CD14-positive monocyte (primary cell): ENCODE measurements at places on chromosomes 6 and 20.
A peak's percentile ranks its signal among the peaks of the same experiment; 100 is the strongest.

GRCh38 chr6:111624401-111625098 is 18.9 kb upstream of the TRAF3IP2 start:
- DNase-seq = no peak

GRCh38 chr6:6193221-6193745 is 127.2 kb downstream of the F13A1 start:
- DNase-seq = no peak

- DNase-seq = no peak
These were observed 178.4 kb upstream of the ARID1B start for GRCh38 chr6:156598855-156599180.

DNA sequence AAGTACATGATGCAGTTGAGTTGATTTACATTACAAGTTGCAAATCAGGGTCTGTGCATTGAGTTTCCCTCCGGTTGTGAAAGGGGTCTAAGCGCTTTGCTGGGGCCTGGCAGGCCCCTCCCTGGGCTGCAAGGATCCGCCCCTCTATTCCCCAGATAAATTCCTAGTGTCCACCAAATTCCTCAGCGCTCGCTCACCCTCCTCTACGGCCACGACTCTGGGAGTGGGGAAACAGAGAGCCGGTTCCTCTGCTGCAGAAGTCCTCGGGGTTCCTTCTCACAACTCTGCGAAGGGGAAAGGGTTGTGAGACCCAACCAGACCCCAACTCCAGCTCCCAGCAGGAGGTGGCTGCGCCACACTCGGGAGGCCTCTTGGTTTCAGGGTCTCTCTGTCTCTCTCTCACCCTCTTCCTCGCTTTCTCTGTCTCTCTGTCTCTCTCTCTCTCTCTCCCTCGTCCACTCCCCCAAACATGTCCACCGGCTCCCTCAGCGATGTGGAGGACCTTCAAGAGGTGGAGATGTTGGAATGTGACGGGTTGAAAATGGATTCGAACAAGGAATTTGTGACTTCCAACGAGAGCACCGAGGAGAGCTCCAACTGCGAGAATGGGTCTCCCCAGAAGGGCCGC is at the start of gene TCF21:
TSS of gene TCF21 (plus strand) at position 185 of the 628 bp plus-strand sequence. CDS start at position 470, 285 bp downstream.
- DNase-seq = no peak

- no peak for DNase-seq
These were observed 48.9 kb downstream of the RNASET2 start for GRCh38 chr6:166907373-166907841.

GRCh38 chr6:44452725-44453124 is 65.2 kb downstream of the CDC5L start:
- DNase-seq = no peak

DNA sequence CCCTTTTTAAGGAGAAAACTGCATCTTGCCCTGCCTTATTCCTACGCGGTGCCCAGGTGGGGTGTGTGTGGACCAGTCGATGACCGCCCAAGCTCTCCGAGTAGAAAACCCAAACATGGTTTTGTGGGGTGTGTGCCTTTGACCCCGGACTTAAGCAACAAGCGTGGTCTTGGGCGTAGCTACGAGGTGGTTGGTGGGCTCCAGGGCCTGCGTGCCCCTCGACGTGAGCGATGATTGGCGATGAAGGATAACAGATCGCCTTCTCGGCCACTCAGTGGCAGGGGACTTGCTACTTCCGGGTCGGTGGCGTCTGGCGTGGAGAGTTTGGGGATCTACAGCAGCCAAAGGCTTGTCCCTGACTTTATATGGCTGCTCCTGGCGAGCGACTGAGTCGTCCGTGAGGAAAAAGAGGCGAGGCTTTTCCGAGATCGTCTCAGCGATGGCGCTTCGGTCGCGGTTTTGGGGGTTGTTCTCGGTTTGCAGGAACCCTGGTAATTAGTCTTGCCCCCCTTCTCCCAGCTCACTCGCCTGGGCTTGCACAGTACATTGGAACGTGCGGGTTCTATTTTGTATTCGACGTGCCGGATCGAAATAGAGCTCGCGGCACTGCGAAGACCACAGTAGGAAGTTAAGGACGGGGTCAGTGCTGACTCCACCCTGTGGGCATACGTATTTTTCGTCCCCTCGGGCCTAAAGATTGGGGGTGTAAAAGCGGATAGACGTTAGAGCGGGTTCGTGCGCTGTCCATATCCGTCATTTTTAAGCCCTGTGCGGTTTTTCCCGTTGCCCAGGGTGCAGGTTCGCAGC is at the start of gene MRPL18:
TSS of gene MRPL18 (plus strand) at position 319 of the 807 bp plus-strand sequence. CDS start at position 440, 121 bp downstream.
- peak; percentile 86 for DNase-seq

DNA sequence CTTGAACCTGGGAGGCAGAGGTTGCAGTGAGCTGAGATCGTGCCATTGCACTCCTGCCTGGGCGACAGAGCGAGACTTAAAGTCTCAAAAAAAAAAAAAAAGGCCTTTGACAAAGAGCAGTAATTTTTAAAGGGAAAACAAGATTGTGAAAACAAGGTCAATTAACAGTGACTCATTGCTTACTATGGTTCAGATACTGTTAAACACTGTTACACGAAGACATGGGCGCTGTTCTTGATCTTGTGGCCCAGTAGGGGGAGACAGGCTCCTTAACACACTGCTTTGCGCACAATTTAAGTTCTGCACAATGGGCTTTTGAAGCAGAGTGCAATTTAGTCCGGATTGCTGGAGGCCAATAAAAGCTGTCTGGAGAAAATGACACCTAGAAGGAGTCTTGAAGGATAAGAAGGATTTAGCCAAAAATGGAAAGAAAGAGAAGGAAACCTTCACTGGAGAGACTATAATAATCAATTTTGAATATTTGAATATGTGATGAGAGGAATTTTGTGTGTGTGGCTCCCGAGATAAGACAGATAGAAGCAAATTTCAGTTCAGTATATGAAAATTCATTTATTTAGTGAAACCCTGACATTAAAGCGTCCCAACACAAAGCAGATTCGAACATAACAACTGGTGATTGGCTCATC is 6.0 kb upstream of the LATS1 start:
- DNase-seq = peak; percentile 81

- DNase-seq = peak; percentile 73
These were observed 67.0 kb upstream of the TNFAIP3 start for GRCh38 chr6:137799950-137800568.

DNA sequence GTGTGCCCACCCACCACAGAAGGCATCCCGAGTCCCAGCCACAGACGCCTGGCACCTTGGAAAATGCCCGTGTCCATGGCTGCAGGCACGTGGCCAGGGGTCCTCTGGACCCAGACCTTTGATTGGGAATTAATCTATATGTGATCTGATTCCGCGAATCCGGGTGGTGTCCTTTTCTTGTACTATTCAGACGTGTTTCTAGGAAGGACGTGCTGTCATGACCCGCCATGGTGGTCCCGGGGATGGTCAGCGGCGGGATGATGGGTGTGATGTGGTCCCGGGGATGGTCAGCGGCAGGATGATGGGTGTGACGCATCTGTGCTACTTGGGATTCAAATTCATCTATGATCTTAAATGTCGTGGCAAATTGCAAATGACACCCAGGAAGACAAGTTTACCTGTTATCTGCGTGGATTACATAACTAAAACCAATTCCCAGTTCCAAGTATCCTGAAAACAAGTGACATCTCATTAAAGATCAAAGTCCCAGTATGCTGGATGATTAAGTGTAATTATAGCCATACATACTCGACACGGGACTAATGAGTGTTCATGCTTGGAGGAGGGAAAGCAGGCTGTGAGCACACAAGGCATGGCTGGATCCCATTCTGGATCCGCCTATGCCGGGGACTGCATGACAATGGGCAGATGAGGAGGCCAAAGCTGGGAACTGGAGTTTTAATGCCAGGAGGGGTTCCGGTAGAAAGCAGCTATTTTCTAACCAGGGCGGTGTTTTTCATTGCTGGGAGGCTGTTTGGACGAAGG is 256.5 kb downstream of the TAF4 start:
- no peak for DNase-seq

DNA sequence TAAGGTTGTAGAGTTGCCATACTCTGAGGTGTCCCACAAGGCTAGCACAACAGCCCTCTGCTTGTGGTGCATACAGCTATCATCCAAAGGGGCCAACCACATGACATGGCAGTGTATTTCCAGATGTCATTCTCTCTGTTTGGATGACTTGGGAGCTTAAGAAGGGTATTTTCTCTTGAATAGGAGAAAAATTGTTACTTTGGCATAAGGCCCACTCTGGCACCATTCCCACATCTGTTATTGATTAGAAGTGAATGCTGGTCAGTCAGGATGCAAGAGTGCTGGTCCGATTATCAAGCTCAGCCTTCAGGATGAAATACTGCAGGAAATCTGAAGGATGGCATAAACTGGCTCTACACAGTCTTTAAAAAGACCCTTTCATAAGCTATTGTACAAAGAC is 83.6 kb upstream of the C20orf144 start:
- no peak for DNase-seq

DNA sequence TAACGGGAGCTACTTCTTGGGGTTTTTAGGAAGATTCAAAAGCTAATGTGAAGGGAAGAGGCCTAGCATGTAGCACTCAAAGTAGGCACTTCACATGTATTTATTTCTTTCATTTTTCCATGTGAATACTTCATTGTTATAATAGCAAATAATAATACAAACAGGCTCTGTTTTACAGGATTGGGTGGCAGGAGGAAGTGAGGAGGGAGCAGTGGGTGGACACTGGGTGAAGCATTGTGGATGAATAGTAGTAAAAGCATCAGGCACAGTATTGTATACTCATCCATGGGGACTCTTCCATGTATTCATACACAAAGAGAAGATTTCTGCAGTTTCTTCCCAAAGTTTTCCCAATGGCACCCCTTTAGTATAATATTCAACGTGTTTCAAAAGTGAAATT is 38.4 kb upstream of the SNRPB2 start:
- DNase-seq = no peak

DNA sequence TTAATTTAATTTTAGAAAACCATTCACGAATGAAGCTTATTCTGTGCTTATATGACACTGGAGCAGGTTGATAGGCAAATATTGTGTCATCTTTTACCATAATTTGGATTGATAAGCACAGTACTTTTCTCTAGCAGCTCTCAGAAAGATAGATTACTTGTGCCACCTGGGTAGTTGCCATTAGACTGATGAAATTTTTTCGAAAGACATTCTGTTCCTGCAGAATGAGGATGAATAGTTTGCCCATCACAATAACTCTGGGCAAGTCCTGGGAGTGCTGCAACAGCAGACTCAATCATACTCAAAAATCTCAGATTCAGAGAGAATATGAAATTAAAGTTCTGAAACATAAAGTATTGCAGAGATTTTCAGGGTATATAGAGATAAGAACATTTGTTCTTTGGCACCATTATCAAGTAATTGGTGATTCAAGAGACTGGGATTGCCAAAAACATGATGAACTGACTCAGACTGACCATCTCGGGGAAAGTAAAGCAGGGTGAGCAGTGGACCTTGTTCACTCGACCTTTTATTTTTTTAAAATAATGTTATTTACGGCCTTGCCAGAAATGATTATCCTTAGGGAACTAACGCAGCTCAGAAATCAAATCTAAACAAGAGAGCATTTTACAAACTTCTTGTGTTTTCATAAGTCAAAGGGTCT is 65.8 kb upstream of the PTCHD4 start:
- DNase-seq = no peak

DNA sequence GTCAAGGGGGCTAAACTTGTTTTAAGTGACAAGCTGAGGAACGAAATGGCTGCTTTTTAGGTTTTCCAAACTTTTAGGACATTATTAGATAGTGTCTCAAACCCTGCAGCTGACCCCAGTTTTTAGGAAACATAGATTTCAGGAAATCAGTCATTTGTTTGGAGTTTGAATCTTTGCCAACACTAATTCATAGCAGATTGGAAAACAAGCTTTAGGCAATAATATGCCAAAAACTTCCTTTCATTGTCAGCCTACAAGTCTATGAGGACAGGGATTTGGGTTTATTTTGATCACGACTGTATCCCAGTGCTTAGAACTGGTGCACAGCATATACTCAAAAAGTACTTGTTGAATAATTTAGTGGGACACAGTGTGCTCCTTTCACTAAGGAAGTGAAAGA is 123.2 kb downstream of the TINAG start:
- no peak for DNase-seq

DNA sequence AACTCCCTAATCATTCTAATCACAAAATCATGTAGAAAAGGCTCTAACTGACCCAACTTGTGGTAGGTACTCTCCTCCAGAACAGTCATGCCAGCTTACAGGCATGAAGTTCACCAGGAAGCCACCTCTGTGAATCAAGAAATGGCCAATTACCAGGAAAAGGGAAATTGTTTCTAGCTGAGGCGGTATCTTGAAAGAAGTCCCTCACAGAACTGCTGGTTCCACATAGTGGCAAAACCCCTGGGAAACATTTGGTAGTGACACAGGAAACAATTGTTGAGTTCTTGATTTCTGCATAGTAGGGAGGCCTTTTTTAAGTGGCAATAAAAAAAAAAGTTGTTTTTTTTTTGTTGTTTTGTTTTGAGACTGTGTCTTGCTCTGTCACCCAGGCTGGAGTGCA is 3.4 kb upstream of the ZHX3 start:
- no peak for DNase-seq

- DNase-seq = no peak
These were observed 14.9 kb downstream of the THBS2 start for GRCh38 chr6:169238766-169239165.

DNA sequence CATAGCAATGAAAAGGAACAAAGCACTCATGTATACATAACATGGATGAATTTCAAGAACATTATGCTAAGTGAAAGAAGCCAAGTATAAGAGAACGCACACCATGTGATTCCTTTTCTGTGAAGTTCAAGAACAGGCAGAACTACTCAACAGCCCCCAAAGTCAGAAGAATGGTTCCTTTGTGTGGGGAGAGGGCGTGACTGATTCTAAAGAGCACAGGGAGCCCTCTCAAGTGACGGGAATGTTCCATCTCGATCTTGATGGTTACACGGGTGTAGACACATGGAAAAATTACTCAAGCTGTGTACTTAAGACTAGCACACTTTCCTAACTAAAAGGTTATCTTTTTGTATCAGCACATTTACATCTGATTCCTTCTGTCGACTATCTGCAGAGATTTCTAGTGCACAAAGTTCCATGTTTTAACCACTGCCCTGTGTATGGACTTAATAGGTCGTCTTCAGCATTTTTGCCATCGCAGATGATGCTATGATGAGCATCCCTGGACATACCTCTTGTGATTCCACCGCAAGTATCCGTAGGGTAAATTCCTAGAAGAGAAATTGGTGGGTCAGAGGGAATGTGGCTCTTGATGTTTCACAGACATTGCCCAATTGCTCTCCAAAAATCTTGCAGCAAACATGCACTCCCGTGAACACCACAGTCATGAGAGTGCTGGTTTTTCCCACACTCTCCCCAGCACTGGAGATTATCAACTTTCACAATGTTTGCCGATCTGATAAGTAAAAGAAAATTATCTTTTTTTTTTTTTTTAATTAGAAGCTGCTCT is 279.3 kb downstream of the BMP7 start:
- no peak for DNase-seq

GRCh38 chr20:3669710-3670367 is 6.6 kb upstream of the GFRA4 start:
- no peak for DNase-seq

DNA sequence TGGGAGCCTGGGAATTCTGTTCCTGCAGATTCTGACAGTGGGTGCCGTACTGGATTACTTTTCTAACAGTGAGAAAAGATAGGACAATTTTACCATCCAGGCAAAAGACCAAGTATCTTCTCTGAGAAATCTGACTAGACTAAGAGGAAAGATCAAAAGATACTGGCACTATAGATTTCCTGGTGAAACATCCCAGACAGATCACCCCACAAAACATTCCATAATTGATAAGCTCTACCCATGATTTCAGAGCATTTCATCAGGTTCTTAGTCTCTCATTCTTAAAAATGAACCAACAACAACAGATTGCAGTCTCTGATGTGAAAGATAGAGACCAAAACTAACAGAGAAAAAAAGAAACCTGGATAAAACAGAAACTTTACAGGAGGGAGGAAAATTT is 13.6 kb upstream of the UBR2 start:
- no peak for DNase-seq

- no peak for DNase-seq
These were observed 41.1 kb upstream of the ZNF831 start for GRCh38 chr20:59122566-59122919.
